HepG2 (cell line): ENCODE measurements at places on chromosomes 12 and 14.
A peak's percentile ranks its signal among the peaks of the same experiment; 100 is the strongest.

GRCh38 chr14:61048640-61049039 lies 67.6 kb downstream of the SLC38A6 start:
- no peak overlapping the region for H3K4me3 ChIP-seq
- H3K27ac ChIP-seq, result no peak overlapping the region
- H3K36me3 ChIP-seq, result no peaks in the 10 kb centered on the region
- H3K4me1 ChIP-seq, result peaks cover 12% of the 10 kb centered on the region
- no peaks in the 10 kb centered on the region for H3K27me3 ChIP-seq
- DNase-seq, result no peak

DNA sequence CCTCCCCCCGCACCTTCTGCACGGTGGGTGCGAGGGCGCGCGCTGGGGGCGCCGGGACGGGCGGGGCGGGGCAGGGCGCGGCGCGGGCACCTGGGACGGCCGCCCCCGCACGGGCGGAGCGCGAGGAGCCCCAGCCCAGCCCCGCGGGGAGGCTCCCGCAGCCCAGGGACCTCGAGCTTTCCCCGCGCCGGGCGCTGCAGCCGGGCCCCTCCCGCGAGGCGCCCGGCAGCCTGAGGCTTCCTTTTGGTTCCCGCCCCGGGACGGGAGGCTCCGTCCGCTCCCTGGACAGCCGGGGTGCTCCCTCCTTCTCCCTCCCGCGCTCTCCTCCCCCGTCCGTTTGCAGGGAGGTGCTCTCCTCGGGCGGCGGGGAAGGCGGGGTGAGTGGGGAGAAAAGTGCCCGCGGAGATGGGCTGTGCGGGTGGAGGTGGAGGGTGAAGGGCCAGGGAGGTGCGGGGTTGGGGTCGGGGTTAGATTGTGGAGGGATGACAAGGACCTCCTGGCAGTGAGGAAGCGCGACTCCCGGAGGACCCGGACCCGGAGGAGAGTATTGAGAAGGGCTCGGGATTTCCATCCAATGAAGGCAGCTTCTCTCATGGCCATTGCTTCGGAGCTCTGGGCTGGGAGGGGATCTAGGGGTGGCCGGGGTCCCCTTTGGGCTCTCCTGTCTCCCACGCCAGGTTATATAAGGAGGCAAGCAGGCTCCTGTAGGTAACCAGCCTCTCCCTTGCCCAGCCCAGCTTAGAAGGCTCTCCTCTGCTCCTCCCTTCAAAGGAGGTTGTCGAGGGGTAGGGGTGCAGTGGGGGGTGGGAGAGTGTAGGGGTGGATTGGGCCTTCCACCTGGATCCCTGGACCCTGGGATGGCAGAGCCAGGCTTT lies 645 bp downstream of the JDP2 start:
- H3K36me3 ChIP-seq, result no peaks in the 10 kb centered on the region
- H3K27me3 ChIP-seq, result no peaks in the 10 kb centered on the region
- no peak for DNase-seq
- peaks cover 41% of the 10 kb centered on the region for H3K4me1 ChIP-seq
- H3K27ac ChIP-seq, result no peak overlapping the region
- peak overlapping the region; percentile 67 for H3K4me3 ChIP-seq

GRCh38 chr14:53701108-53701875 lies 255.3 kb downstream of the BMP4 start:
- no peaks in the 10 kb centered on the region for H3K36me3 ChIP-seq
- DNase-seq, result no peak
- peaks cover 31% of the 10 kb centered on the region for H3K4me1 ChIP-seq
- H3K27me3 ChIP-seq, result no peaks in the 10 kb centered on the region
- H3K4me3 ChIP-seq, result no peak overlapping the region
- H3K27ac ChIP-seq, result no peak overlapping the region

GRCh38 chr12:109777544-109777943 lies 55.7 kb downstream of the TRPV4 start:
- H3K27ac ChIP-seq, result no peak overlapping the region
- peak overlapping the region; percentile 30 for H3K4me3 ChIP-seq
- DNase-seq, result peak; percentile 83
- peaks cover 52% of the 10 kb centered on the region for H3K4me1 ChIP-seq

DNA sequence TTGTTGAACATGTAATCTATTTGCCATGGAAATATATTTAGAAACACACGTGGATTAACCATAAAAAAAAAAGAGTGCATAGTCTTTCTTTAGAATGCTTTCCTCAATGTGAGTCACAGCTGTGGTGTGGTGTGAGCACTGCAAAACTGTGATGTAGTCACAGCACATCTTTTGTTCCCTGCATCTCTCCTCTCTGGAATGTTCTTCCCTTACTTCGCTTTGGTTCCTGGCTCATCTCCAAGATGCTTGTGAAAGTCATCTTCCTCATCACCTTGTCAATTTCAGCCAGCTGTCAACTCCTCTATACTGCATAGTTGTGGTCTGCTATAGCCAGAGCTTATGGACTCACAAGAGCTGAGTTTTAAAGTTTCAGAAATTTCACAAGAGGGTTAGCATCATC lies 60.2 kb downstream of the STAB2 start:
- no peaks in the 10 kb centered on the region for H3K27me3 ChIP-seq
- no peaks in the 10 kb centered on the region for H3K36me3 ChIP-seq
- DNase-seq, result no peak
- no peak overlapping the region for H3K4me3 ChIP-seq

DNA sequence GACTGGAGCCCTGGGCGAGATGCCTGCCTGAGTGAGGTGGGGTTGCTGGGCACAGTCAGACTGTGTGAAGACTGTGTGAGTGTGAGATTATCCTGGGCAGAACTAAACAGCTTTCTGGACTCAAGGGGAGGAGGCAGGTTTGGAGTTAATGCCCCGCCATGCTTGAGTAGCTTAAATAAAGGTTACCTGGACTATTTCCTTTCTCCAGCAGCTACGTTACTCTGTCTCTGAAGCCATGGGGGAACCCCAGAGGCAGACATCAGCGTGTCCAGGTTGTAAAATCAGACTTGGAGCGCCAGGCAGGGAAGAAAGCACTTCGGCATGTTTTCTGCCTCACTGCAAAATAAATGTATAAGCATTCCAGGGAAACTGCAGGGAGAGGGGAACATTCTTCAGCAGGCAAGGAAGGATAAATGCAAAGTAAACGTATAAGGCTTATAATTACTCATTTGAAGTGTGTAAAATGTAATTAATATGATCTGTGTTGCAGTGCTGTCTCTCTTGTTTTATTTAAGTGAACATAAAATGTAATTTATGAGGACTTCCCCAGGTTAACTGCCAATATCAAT lies 129.7 kb downstream of the CHST11 start:
- no peak overlapping the region for H3K4me3 ChIP-seq
- DNase-seq, result no peak
- no peaks in the 10 kb centered on the region for H3K4me1 ChIP-seq

GRCh38 chr14:100649173-100649519 lies 61.9 kb upstream of the BEGAIN start:
- no peak for DNase-seq
- peaks cover 13% of the 10 kb centered on the region for H3K4me1 ChIP-seq

DNA sequence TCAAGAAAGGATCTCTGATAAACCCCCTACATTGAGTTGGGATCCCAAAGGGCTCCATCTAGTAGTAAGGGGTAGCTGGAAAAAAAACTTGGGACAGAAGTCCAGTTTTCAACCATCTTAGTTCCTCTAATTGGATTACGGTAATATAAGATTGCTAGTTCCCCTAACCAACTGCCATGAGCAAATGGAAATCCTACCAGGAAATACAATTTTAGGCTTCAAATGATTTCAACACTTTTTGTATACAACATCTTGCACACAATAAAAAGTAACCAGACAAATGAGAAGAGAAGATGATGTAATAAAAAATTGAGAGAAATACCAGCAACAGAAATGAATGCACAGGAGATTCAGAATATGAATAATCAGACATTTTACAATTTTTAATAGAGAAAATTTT lies 73.0 kb downstream of the TSHR start:
- H3K27me3 ChIP-seq, result no peaks in the 10 kb centered on the region; the same call in 1 of the 2 replicates
- no peaks in the 10 kb centered on the region for H3K4me1 ChIP-seq
- H3K27ac ChIP-seq, result no peak overlapping the region
- H3K4me3 ChIP-seq, result no peak overlapping the region
- DNase-seq, result no peak

DNA sequence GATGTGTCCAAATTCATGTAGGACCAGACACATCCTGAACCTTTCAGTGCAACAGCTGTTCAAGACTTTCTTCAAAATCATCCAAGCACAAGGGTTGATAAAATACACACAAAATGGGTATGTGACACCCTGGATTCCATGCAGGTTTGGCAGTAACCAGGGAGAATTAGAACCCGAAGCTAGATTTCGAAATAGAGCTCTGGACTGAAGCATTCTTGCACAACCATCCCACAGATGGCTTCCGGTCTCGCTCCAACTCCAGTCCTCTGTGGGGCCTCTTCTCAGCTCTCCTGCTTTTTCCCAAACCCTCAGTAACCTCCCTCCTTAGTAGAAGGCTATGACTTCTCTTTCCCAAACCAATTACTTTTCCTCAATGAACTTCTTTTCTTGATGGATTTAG lies 171.3 kb downstream of the TTC7B start:
- H3K4me3 ChIP-seq, result no peak overlapping the region
- H3K27ac ChIP-seq, result no peak overlapping the region
- H3K27me3 ChIP-seq, result no peaks in the 10 kb centered on the region
- peak; percentile 39 for DNase-seq

DNA sequence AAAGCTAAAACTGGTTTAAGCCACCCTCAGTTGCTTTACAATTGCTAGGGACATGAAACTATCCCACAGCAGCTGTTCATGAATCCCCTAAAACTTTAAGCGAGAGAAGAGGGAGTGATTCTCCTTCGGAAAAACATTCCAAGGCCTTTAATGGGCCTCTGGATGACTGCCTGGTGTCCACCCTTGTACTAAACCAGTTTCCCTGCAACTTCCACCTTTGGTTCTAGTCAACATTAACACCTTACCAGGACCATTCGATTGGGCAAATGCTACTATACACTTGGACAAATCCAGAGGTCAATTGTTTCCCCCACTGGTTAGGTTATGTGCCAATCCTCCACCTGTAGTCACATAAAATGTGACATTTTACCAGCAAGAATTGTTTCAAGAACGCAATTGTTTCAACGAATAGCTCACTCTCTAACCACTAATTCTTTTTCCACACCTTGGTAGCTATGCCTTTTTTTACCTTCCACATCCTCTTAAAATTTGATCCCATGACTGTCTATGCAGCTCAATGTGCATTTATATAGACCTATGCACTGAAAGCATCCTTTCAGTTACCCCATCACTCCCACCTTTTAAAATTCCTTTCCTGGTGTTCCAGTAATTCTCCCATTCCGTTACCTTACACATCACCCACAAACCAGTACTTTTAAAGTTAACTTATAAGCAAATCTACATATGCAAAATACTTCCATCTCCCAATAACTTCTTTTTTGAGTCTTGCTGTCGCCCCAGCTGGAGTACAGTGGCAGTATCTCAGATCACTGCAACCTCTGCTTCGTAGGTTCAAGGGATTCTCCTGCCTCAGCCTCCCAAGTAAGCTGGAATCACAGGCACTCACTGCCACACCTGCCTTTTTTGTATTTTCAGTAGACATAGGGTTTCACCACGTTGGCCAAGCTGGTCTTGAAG lies 3.6 kb downstream of the UBC start:
- peak overlapping the region; percentile 54 for H3K4me3 ChIP-seq
- H3K4me1 ChIP-seq, result peaks cover 39% of the 10 kb centered on the region
- no peaks in the 10 kb centered on the region for H3K27me3 ChIP-seq
- DNase-seq, result no peak
- H3K36me3 ChIP-seq, result peaks cover 4% of the 10 kb centered on the region
- H3K27ac ChIP-seq, result no peak overlapping the region

DNA sequence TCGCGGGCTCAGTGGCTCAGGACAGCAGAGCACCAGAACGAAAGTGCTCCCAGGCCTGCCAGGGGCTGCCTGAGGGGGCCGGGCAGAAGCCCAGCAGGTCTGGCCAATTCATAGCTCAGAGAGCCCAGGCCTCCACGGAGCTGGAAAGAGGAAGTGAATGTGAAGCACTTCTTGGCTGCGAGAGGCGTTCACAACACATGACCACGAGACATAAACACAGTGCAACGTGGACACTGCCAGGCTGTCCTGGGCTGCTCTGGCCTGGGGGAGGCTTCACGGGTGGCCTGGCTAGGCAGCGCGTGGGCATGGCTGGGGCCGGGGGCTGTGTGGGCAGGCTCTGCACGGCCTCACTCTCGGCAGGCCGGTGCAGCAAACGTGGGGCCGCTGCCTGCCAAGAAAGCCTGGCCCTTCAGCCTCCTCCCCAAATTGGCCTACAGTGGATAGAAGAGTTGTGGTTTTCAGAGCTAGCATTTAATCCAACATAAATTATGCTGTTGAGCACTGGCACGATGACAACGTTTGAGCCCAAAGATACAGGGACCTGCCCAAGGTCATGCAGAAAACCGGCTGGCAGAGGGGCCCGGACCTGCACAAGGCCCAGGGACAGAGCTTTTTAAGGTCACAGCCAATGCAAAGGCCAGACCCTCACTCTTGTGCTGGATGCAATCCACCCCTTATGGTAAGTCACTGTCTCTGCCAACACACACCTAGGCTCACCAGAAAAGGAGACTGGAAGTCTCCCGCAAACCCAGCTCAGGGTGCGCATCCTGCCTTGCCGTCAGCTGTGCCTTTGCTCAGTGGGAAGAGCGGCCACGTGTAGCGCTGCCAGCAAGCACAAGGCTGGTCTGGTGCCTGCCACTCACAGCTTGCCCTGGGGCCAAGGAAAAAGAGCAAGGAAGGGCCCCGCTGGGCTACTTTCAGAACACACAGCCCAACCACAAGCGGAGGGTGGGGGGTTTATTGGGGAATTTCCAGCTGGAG lies 8.6 kb downstream of the SLC25A29 start:
- no peak for DNase-seq
- H3K4me3 ChIP-seq, result no peak overlapping the region
- no peaks in the 10 kb centered on the region for H3K27me3 ChIP-seq
- peaks cover 24% of the 10 kb centered on the region for H3K4me1 ChIP-seq
- H3K27ac ChIP-seq, result no peak overlapping the region

DNA sequence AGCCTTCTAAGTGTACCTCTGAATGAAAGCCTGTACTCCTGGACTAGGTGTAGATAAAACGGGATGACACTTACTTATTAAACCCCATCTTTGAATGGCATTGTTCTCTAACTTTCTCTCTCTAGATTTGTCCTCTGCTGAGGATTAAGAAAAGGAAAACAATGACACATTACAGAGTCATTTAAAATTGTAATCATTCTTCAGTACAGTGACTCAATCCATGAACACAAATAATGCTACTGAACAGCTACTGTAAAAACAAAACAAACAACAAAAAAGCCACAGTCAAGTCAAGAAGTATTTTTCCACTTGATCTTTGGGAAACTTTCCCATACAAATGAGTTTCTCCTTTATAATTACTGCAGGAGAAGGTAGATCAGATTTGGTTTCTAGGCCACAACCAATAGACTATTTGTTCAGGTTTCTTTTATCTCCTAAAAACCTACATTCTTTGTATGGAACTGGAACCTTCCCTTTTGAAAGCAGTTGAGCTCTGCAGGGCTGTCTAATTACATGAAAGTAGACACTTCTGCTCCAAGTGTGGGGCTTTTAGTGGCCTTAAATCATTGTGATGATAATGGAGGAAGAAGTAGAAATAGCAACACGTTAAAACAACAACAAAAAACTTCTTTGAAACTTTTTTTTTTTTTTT lies 219.1 kb downstream of the ESR2 start:
- H3K27ac ChIP-seq, result no peak overlapping the region
- no peak overlapping the region for H3K4me3 ChIP-seq
- H3K27me3 ChIP-seq, result no peaks in the 10 kb centered on the region
- no peak for DNase-seq
- H3K36me3 ChIP-seq, result no peaks in the 10 kb centered on the region
